Stimulated activated CD4-positive, alpha-beta T cell treated with anti-CD3 and anti-CD28 coated beads, Interleukin-4, amount 100 ng/mL, for 48 hours (primary cell): ENCODE measurements at places on chromosomes 3 and 15.

- DNase-seq, result no peak
These were observed 48.3 kb downstream of the MB21D2 start for GRCh38 chr3:192869131-192870031.

- no peak for DNase-seq
These were observed 125.5 kb downstream of the DIPK2A start for GRCh38 chr3:144097163-144097562.

- no peak for DNase-seq
These were observed 1046.6 kb upstream of the CFAP20DC start for GRCh38 chr3:60096403-60096802.

DNA sequence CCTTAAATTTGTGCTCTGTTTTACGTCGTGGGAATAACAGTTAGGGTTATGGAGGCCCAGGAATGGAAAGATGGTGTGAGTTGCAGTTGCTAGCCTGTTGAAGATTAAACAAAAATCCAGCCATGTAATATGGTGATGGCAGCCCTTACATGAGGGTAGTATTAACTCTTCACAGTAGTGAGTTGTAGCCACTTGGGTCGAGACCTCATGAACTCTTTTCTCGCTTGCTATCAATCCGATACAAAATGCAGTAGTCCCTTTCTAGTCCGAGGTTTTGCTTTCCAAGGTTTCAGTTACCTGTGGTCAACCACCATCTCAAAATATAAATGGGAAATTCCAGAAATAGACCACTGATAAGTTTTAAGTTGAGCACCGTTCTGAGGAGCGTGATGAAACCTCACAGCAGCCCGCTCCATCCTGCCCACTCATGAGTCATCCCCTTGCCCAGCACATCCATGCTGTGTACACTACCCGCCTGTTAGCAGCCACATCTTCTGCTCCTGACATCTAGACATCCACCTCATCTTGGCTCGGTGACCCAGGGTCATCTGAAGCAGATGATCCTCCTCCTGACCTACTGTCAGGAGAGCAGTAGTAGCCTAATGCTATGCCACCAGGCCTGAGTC lies 177.9 kb downstream of the CDIN1 start:
- no peak for DNase-seq

GRCh38 chr3:32176989-32177701 lies 61.3 kb upstream of the CMTM8 start:
- peak; percentile 47 for DNase-seq

GRCh38 chr15:68658151-68658550 lies 79.4 kb downstream of the CORO2B start:
- no peak for DNase-seq

- no peak for DNase-seq
These were observed 3.6 kb downstream of the ZNF589 start for GRCh38 chr3:48244461-48244860.

GRCh38 chr3:141127344-141128125 lies 76.4 kb downstream of the SPSB4 start:
- DNase-seq, result no peak

DNA sequence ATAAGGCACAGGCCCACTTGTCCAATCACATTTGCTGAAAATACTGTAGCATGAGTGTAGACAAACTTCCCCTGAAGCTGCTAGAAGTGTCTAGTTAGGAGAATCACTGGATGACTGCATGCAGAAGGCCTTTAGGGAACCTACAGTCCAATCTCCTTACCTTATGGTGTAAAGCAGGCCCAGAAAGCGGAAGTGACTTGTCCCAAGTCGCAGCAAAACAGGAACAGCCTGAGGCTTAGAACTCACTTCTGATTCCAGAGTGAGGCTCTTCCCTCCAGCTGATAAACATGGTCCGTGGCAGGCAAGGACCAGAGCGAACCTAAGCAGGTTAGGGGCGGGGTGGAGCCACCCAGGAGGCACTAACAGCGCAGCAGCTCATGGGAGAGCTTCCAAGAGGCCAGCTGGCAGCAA lies 2.5 kb downstream of the GRAMD2A start:
- no peak for DNase-seq

- DNase-seq, result no peak
These were observed 33.7 kb downstream of the TJP1 start for GRCh38 chr15:29788433-29789034.

DNA sequence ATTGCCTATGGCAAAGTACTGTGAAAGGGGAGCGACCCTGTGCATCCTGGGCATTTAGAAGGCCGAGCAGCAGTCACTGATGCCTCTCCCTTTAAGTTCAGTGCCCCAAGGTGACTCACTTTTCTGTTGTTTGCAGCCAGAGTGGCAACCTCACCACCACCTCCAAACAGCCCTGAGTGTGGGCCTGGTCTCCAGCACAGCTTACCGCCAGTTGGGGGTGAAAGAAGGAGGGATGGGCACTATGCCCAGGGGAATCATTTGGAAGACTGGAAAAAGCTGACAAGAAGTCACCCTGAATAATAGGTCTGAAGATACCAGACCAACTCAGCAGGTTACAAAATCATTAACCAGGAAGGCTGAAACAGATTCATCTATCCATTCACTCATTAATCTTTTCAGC lies 571.8 kb downstream of the EPHB1 start:
- DNase-seq, result no peak

GRCh38 chr3:120062474-120062873 lies 31.8 kb downstream of the GSK3B start:
- no peak for DNase-seq

GRCh38 chr3:194262176-194262924 lies 88.8 kb downstream of the CPN2 start:
- DNase-seq, result no peak

GRCh38 chr3:191356631-191357439 lies 26.5 kb upstream of the UTS2B start:
- no peak for DNase-seq

DNA sequence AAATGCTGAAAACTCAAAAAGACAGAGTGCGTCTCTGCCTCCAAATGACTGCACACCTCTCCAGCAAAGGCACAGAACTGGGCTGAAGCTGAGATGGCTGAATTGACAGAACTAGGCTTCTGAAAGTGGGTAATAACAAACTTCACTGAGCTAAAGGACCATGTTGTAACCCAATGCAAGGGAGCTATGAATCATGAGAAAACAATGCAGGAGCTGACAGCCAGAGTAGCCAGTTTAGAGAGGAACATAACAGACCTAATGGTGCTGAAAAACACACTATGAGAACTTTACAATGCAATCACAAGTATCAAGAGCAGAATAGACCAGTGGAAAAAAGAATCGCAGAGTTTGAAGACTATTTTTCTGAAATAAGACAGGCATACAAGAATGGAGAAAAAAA lies 10.1 kb upstream of the AVEN start:
- no peak for DNase-seq

DNA sequence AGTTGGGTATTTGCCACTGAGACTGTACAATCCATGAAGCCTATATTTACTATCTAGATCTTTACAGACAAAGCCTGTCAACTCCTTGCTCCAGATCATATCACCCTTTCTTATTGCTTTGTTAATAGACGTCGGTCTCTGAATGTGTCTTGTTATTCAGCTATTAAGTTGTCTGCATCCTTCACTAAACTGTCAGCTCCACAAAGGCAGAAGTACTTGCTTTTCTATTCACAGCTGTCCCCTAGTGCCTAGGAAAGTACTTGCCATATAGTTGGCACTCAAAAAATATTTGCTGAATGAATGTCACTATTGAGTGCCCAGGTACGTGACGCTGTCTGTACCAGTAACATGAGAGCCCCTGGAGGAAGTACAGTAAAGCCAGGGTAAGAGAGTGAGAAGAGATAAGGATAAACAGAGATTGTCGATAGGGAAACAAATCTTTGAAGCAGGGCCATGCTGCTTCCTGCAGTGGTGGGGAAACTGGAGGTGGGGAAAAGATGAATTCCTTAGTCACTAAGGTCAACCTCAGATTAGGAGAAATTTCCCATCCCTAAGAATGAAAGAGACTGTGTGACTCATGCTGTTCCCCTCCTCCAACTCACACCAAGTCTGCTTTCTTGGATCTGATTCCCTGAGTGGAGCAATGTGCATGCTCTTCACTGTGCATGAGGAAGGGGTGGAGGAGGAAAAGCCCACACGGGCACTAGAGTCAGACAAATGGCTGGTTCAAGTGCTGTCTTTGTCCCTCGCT lies 36.3 kb downstream of the PRICKLE2 start:
- DNase-seq, result no peak

- no peak for DNase-seq
These were observed 21.4 kb downstream of the CALML4 start for GRCh38 chr15:68183616-68184315.

GRCh38 chr15:26421065-26421464 lies 351.8 kb downstream of the GABRB3 start:
- DNase-seq, result no peak

GRCh38 chr3:140453750-140454149 lies 224.1 kb upstream of the TRIM42 start:
- no peak for DNase-seq

- no peak for DNase-seq
These were observed 16.2 kb downstream of the ADAMTS7 start for GRCh38 chr15:78795043-78795442.

- no peak for DNase-seq
These were observed 16.6 kb downstream of the ELP6 start for GRCh38 chr3:47496892-47497291.

GRCh38 chr3:105888621-105889579 lies 20.1 kb upstream of the CBLB start:
- no peak for DNase-seq

GRCh38 chr3:27585429-27585828 lies 101.2 kb upstream of the SLC4A7 start:
- no peak for DNase-seq

GRCh38 chr3:185084901-185085300 lies 68.0 kb downstream of the C3orf70 start:
- no peak for DNase-seq
